ENCODE measurements at places on chromosomes 4 and X. TPM values are rescaled to one million over a fixed set of nuclear protein-coding genes. Genes with fewer than 3 reads are reported as not detected.

- no peak for DNase-seq
Observed at GRCh38 chrX:131861088-131861787, 161.9 kb upstream of the STK26 start.

DNA sequence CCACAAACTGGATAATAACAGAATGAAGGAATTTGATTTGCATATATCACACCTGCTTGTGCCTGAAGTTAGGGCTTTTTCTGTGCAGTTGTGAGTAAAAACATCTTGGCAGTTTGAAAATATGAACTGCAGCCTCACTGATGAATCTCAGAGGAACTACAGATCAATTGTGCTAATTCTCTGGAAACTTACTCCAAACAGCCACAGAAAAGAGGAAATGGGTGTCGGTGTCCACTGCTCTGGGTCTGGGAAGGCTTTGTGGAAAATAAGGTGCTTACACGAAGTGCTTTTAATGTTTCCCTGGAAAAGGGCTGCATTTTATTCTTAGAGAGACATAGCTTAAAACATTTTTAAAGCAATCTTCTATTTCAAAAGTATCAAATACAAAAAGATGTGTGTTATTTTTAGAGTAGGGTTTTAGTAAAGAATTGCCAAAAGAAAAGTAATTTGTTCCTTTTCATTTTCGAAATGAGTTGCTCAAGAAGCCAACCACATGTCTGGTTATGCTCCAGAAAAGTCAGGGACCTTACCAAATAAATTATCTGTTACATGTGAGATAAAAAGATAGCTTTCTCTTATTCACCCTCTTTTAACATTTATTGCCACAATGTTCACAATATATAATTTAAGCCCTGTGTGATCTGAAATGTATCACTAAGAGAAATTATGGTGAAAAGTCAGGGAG is 240.1 kb downstream of the FRAS1 start:
- no peak for DNase-seq

GRCh38 chrX:53312946-53313727 is 31.8 kb upstream of the IQSEC2 start:
- DNase-seq = peak; percentile 56

- no peak for DNase-seq
Observed at GRCh38 chr4:159038536-159038935, 64.3 kb upstream of the RAPGEF2 start.

GRCh38 chr4:44194365-44194764 is 254.2 kb downstream of the KCTD8 start:
- DNase-seq = peak; percentile 6

- peak; percentile 57 for DNase-seq
Observed at GRCh38 chrX:37060999-37061398, 52.8 kb downstream of the FAM47C start.

- DNase-seq = peak; percentile 92
Observed at GRCh38 chr4:176794151-176794550, 1.4 kb upstream of the VEGFC start.

- DNase-seq = no peak
Observed at GRCh38 chrX:145821291-145821897, 3.8 kb downstream of the SLITRK2 start.

DNA sequence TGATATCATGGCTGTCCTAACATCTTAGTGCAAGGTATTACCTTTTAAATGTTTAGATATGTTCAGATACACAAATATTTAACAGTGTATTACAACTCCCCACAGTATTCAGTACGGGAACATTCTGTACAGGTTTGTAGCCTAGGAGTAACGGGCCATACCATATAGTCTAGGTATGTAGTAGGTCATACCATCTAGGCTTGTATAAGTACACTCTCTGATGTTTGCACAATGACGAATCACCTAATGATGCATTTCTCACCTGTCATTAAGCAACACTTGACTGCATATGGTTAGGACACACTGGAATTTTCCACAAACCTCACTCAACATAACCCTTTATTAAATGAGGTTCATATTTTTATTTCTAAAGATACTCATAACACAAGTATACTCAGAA is 67.7 kb downstream of the THOC2 start:
- no peak for DNase-seq

DNA sequence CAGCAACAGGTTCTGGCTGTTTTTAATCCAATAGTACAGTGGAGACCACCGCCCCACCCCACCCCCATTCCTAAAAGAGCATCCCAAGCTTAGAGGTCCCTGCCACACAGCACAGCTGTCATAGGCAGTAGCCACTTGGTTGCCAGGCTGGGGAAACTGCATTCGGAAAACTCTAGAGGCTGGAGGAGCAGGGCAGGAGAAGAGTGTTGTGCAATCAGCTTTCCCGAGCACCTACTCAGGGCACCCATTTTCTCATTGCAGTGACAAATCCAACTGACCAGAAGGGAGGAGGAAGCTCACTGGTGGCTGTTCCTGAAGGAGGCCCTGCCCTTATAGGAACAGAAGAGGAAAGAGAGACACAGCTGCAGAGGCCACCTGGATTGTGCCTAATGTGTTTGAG is 1.1 kb downstream of the CXCL1 start:
- peak; percentile 20 for DNase-seq

DNA sequence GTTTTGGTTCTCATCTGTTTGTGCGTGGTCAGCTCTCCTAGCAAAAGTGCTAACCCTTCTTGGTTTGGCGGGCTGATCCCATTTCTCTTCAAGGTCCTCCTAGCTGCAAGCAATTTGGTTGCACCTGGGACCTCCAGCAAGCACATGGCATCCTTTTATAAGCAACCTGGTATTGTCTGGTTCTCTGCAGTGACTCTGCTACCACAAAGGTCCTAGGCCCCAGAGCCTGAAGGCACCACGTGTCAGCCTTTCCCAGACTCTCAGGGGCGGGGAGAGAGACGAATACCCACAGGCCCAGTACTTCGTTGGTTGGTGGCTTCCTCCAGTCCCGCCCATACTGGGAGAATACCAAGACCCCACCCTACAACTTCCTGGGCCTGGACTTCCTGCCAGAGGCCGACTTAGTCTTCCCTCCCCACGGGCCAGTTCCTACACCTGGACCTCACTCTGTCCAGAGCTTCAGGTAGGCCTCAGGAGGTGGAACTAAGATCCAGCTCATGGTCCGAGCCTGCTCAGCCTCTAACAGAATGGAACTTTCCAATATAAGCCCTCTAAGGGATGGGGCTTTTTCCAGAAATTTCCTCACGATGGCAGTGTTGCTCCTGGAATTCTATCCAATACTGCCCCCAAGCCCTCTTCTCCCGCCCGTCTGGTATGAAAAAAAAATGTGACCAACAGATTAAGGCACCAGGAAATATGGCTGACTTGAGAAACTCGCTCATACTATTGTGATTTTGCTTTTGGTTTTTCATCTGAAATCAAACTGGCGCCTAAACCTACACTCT is 192.5 kb upstream of the STK26 start:
- peak; percentile 82 for DNase-seq

DNA sequence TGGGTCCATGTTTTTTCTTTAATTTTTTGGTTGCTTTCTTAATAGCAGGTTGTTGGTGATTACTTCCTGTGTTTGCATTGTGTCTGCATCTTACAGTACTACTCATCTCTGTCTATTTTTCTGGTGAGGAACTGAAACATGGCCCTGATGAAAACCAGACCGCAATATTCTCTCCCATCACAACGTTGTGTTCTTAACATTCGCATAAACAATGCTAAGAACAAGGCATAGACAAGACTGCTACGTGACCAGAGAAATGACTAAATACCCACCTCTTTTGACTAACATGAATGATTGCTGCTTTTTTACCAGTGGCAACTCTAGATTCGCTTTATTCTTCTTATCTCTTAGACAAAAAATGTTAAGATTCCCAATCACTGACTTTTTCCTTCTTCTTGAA is 179.1 kb downstream of the GC start:
- no peak for DNase-seq

DNA sequence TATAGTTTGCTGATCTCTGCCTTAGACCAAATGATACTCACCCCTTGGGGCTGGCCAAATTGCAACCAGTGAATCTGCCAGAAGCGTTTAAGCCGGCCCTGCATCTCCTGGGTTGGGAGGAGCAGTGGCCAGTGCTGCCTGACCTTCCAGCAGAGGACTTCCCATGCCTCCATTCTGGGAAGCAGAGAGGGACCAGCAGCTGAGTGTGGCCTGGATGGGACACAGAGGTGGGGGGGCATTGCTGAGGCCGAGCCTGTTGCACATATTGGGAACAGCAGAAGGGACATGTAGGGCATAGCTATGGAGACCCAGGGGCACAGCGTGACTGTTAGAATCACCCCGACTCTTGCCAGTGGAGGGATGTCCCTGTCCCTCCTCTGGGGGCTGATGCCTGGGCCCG is 93.3 kb downstream of the CPZ start:
- no peak for DNase-seq

- DNase-seq = no peak
Observed at GRCh38 chrX:135432881-135433521, 11.3 kb downstream of the SMIM10L2A start.

GRCh38 chr4:96986816-96987215 is 1146.9 kb downstream of the PDHA2 start:
- no peak for DNase-seq

GRCh38 chrX:101462892-101463291 is 22.4 kb upstream of the ARMCX4 start:
- DNase-seq = peak; percentile 47

GRCh38 chr4:144597171-144597570 is 48.8 kb upstream of the HHIP start:
- DNase-seq = no peak

DNA sequence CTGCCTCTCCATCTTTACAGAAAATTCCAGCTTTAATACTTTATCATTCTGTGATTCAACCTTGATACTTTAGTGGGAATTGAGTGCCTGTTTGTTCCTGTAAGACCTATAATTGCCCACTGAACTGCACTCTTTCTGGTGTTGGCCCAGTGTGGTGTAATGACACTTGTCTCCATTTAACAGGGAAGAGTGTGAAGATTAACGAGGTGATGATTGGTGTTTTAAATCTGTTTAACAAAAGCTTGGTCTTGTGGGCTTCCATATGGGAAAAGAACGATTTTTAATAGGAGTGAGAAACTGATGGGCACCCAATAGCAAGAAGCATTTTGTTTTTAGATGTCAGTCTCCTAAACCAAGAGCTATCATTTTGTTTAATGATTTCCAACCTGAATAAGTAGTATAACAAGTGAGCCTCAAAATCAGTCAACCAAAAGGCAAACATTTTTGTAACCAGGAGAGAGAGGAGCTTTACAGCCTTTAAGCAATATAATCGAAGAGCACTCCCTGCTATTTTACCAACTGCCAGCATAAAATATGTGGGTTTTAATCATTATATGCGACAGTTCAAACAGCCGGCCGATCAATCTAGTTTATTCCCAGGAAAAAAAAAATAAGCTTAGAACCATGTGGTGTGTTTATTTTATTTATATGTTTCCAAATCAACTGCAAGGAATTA is 50.2 kb downstream of the SUPT20HL1 start:
- DNase-seq = no peak

- peak; percentile 63 for DNase-seq
Observed at GRCh38 chrX:72308566-72309296, 3.0 kb upstream of the CITED1 start.

- DNase-seq = peak; percentile 71
Observed at GRCh38 chrX:40867352-40867751, 132.0 kb upstream of the MED14 start.

DNA sequence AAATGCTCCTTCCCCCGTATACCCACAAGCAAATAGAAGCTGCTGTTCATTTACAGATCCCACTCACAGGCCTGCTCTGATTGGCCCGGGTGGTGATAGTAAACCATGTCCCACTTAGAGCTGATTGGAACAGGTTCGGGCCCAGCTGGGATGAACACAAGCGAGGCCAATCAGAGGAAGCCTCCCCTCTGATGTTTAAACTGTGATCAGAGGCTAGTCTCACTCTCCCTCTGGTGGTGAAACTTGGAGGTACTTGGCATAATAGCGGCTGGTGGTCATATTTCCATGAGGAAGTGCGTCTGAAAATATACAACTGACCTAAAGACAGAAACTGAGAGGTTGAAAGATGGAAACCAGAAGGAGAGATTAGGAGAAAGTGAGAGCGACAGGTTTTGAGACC is 51.5 kb upstream of the TRPC3 start:
- DNase-seq = peak; percentile 25

DNA sequence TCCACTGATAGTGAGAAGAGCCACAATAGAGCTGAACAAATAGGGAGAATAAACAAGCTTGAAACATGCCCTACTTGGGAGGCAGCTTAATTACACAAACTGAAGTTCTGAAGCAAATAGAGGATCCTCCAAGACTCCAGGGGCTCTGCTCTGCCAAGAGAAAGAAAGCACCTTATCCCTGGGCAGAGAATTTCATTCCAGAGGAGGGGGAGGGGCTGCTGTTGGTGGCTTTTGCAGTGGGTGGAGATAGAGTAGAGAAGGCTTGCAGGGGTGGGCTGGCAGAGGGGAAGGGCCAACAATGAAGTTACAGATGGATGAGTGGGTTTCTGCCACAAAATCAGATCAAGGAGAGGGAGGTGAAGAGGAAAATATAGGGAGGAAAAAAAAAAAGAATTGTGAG is 1.0 kb upstream of the LPAR4 start:
- no peak for DNase-seq

GRCh38 chr4:26822546-26822945 is 38.1 kb upstream of the STIM2 start:
- DNase-seq = no peak

GRCh38 chrX:72079607-72080006 is 52.1 kb downstream of the RTL5 start:
- peak; percentile 87 for DNase-seq

GRCh38 chrX:69988955-69989394 is 60.8 kb downstream of the AWAT2 start:
- peak; percentile 77 for DNase-seq

DNA sequence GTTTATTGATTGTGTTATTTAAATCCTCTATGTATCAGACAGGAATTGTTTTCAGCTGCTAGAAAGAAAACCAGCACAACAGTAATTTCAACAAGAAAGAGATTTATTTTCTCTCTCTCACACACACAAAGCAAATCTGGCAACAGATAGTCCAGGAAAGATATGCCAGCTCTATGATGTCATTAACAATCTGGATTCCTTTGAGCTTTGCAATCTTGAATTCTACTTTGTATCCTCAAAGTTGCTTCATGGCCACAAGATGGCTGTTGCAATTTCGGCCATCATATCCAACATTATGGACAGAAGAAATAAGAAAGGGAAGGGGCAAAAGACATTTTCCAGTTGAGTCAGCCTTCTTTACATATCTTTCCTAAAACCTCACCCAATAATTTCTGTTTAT is 19.8 kb upstream of the FMR1 start:
- DNase-seq = no peak

- DNase-seq = no peak
Observed at GRCh38 chr4:8329560-8329858, 60.0 kb downstream of the HTRA3 start.

FGFRL1 gene
- 74.6 TPM for polyA plus RNA-seq

SYN1 gene
- polyA plus RNA-seq = not detected

RNF4 gene
- 56.9 TPM for polyA plus RNA-seq

GAR1 gene
- 8.2 TPM for polyA plus RNA-seq

DUX4 gene
- not detected for polyA plus RNA-seq

MTNR1A gene
- not detected for polyA plus RNA-seq

CXCL13 gene
- polyA plus RNA-seq = not detected

MED14 gene
- 21.2 TPM for polyA plus RNA-seq

ETFDH gene
- polyA plus RNA-seq = 17.3 TPM

FAM114A1 gene
- 118 TPM for polyA plus RNA-seq

HSD17B13 gene
- 0.07 TPM for polyA plus RNA-seq

MAGED4 gene
- 7.7 TPM for polyA plus RNA-seq
